ENCODE measurements at places on chromosomes 5 and 9. TPM values are rescaled to one million over a fixed set of nuclear protein-coding genes. Genes with fewer than 3 reads are reported as not detected.

C5orf58 gene
- total RNA-seq: not detected

MZB1 gene
- 0.50 TPM for total RNA-seq

HMGCS1 gene
- total RNA-seq: 22.1 TPM

GARIN3 gene
- total RNA-seq: not detected

ADRB2 gene
- total RNA-seq: 1.2 TPM

Data from ovary (tissue), 10 donors.